ENCODE measurements at places on chromosomes 12 and 14.

GRCh38 chr12:104863296-104863948, 94.7 kb downstream of the SLC41A2 start:
- DNase-seq, result no peak

- no peak for DNase-seq
These were observed 53.9 kb downstream of the HNRNPC start for GRCh38 chr14:21215130-21215878.

DNA sequence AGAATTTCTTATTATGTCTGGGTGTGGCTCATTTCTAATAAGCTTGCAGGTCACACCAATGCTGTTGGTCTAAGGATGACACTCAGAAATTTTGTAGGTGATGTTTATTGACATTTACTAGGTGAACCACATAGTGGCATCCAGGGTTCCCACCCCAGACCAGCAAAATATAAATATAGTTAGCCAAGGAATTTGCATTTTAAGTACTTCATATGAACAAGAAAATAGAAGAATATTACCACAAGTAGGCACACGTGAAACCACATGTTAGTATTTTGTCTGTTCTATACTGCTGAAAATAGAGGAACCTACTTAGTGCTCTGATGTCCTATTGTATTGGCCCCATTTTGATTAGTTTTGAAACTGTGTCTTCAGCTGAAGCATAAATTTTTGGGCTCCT, 71.1 kb downstream of the USP15 start:
- no peak for DNase-seq

DNA sequence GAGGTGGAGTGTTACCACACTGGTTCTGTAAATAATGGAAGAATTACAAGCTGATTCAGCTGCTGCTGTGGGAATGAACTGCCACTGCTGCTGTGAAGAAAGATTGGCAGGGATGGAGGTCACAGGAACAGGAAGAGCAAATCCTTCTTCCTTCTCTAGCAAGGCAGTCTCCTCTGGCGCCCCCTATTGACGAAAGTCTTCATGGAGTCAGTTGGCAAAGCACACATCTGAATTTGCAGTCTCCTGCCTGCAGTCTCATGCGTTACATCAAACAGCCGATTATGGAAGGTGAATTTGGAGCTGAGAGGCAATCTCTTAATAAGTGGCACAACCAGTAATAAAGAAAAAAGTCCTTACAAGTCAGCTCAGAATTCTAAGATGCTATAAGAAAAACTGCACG, 106.0 kb upstream of the TMTC1 start:
- DNase-seq, result peak; percentile 26

- no peak for DNase-seq
These were observed 49.8 kb downstream of the CKAP4 start for GRCh38 chr12:106197906-106198623.

DNA sequence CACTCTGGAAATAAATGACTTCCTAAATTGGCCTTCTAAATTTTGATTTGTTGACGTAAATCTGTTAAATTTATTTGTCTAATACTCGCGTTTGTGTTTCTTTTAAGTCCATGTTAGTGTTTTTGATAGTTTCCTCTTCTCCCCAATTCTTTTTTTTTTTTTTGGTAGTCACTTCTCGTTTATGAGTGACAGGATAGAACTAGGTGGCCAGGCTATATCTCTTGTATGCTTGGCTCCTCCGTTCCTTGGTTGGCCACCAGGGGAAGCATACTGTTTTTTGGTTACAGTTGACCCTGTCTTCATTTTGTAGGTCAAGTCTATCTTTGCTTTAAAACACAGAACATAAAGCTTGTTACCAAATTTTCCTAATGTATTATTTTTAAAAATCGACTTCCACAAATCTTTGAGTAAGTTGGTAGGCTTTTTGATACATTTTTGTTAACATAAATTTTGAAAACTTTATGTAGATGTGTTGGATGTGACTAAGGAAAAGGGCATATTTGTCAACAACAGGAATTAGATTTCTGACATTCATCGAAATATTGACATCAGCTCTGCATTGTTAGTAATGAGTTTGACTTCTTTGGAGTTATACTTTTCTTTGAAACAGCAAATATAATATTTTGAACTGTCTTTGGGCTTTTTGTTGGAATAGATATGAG, 2.2 kb downstream of the RCOR1 start:
- peak; percentile 72 for DNase-seq

- DNase-seq, result no peak
These were observed 186.2 kb downstream of the DUSP6 start for GRCh38 chr12:89166121-89166520.

- no peak for DNase-seq
These were observed 30.0 kb downstream of the NCKAP5L start for GRCh38 chr12:49798248-49798647.

DNA sequence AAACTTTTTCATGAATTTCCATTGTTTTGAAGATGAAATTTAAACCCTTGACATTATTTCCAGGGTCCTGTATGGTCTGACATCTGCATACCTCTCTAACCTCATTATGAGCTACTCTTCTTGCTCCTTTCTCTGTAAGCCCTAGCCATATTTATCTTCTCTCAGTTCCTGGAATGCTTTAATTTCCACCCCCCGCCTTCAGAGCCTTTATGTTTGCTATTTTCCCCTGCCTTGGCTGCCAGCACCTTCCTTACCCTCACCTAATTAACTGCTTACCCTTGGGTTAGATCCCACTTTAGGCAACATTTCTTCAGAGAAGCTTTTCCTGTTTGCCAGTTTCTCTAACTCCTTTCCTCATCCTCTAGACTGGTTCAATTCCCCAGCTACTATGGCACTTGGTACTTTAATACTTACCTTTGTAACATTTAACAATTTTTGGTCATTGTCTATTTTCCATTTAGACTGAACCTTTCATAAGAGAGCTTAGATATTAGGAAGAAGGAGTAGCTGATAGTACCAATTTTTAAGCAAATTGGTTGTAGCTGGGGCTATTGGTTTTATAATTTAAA, 6.0 kb downstream of the STYX start:
- no peak for DNase-seq

DNA sequence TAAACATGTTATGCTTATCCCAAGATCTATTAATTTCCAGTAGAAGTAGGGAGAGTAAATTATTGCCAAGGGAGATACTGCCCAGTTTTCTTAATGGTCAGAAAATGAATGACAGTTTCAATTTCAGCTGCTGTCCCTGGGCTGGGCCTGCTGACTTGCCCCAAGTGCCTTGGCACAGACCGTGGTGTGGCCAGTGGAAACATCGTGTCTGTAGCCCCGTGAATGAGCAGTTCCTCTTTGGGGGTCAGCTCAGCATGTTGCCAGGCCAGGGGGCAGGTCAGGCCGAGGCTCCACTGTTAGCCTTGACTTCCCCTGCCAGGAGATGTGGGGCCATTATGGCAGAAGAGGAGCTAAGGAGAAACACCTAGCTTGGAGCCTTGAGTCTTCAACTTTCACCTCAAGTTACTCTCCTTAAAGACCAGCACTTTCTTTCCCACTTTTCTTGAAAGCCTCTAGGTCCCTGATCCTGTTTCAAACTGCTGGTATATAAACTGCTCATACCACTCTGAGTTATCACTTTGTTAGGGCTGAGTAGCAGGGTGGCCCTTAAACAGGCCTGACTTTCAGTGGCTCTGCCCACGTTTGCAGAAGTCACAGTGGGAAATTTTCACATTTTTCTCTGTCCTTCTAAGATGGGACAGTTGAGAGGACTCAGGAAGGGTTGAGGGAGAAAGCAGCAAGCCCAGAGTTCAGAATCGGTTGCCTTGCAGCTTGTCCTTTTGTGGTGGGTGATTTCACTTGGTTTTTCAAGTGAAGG, 73.2 kb downstream of the SUSD6 start:
- no peak for DNase-seq

- no peak for DNase-seq
These were observed 275.5 kb downstream of the ALG10 start for GRCh38 chr12:34297790-34298164.

DNA sequence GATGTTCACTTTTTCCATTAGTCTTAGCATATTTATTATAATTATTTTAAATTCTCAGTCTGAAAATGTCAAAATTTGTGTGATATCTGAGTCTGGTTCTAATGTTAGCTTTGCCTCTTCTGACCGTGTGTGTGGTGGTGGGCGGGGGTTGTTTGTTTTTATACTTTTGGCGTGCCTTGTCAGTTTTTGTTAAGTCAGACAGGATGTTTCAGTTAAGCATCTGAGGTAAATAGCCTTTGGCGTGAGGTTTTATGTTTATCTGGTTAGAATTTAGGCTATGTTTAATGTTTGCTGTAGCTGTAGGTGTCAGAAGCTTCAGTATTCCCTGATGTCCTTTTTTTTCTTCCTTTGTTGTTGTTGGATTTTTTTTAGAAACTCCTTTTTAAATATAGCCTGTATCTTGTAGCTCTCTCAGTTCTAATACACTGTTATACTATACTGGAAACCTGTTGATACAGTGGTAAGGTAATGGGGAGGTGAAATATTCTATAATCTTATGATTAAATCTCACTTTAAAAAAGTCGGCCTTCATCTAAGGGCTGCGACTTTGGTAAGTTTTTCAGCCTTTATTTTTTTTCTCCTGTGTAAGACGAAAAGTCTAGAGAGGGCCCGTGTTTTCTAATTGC, 111.6 kb downstream of the SCAF11 start:
- no peak for DNase-seq

- DNase-seq, result no peak
These were observed 34.1 kb upstream of the DAAM1 start for GRCh38 chr14:59154373-59154772.

DNA sequence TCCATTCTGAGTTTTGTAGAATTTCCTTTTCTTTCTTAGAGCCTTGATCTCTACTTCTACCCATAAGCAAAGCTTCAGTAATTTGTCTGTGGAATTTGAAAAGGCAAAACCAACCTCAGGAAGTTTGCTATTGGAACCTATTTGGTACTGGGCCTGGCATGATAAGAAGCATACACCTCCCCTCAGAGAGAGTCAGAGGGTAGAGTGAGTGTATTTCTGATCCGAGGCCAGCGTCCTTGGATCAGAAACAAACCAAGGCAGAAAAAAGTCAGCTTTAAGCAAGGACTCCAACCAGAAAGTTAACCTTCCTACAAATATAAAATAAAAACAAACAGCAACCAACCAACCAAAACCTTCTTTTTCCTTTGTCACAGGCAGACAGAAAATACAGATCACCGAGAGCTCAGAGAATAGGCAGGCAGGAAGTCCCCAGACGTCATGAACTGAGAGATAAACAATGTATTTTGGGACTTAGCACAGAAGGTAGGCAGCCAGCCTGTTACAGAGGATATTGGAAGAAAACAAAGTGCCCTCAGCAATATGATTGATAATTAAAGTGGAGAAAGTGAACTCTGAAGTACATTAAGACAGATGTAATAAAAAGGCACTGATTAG, 141.5 kb downstream of the NEDD1 start:
- no peak for DNase-seq

DNA sequence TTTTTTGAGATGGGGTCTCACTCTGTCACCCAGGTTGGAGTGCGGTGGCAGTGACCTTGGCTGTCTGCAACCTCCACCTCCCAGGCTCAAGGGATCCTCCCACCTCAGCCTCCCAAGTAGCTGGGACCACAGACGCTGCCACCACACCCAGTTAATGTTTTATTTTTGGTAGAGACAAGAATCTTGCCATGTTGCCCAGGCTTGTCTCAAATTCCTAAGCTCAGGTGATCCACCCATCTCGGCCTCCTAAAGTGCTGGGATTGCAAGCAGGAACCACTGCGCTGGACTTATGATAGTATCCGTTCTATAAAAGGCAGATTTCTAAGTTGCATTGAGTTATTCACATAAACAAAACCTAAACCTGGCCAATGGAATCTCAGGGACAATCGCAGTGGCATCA, 321.1 kb upstream of the PRICKLE1 start:
- no peak for DNase-seq

- peak; percentile 9 for DNase-seq
These were observed 1.8 kb downstream of the SLC8A3 start for GRCh38 chr14:70186900-70187451.

- no peak for DNase-seq
These were observed 326.3 kb downstream of the BMP4 start for GRCh38 chr14:53630336-53630735.

DNA sequence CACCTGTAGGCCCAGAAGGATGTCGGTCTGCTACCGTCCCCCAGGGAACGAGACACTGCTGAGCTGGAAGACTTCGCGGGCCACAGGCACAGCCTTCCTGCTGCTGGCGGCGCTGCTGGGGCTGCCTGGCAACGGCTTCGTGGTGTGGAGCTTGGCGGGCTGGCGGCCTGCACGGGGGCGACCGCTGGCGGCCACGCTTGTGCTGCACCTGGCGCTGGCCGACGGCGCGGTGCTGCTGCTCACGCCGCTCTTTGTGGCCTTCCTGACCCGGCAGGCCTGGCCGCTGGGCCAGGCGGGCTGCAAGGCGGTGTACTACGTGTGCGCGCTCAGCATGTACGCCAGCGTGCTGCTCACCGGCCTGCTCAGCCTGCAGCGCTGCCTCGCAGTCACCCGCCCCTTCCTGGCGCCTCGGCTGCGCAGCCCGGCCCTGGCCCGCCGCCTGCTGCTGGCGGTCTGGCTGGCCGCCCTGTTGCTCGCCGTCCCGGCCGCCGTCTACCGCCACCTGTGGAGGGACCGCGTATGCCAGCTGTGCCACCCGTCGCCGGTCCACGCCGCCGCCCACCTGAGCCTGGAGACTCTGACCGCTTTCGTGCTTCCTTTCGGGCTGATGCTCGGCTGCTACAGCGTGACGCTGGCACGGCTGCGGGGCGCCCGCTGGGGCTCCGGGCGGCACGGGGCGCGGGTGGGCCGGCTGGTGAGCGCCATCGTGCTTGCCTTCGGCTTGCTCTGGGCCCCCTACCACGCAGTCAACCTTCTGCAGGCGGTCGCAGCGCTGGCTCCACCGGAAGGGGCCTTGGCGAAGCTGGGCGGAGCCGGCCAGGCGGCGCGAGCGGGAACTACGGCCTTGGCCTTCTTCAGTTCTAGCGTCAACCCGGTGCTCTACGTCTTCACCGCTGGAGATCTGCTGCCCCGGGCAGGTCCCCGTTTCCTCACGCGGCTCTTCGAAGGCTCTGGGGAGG, at the start of gene LTB4R:
LTB4R (plus strand) TSS at position 857 of the 959 bp plus-strand sequence. CDS start 4,150 bp downstream, outside the sequence.
- peak; percentile 73 for DNase-seq

DNA sequence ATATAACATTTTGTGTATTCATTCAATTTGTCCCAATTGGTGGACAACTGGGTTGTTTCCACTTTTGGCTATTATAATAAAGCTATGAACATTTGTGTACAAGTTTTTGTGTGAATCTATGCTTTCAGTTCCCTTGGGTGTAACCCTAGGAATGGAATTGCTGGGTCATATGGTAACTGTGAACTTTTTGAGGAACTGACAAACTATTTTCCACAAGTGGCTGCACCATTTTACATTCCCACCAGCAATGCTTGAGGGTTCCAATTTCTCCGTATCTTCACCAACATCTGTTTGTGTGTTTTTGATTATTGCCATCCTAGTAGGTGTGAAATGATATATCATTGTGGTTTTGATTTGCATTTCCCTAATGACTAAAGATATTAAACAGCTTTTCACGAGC, 13.0 kb downstream of the LPCAT3 start:
- DNase-seq, result no peak

DNA sequence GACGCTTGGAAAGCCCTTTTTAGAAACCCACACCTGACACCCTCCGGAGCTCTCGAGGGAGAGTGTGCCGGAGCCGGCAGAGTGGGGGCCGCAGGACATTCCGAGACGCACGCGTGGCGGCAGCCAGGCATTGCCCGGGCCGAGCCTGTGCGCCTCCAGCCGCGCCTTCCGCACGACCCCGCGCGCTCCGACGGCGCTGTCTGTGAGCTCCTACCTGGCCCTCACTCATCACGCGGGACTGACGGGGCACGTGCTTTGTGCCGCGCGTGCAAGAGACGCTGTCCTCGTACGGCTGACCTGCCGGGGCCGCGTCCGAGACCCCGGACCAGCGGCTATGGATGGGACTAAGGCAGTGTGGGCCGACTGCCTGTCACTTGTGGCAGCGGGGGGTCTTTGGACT, 5.2 kb downstream of the GALNT9 start:
- no peak for DNase-seq

- DNase-seq, result no peak
These were observed 310.7 kb upstream of the DCN start for GRCh38 chr12:91493308-91493707.

GRCh38 chr12:121334513-121335343, 17.5 kb downstream of the ANAPC5 start:
- no peak for DNase-seq

Measured in activated CD4-positive, alpha-beta T cell treated with anti-CD3 and anti-CD28 coated beads, Interleukin-2, amount 50 U/mL, for 48 hours (primary cell).